Suprapubic skin (tissue), 4 donors: ENCODE measurements at places on chromosomes 6 and 20. TPM values are rescaled to one million over a fixed set of nuclear protein-coding genes. Genes with fewer than 3 reads are reported as not detected.

SAMD5 gene
- total RNA-seq, result 1.0 TPM

SLC17A1 gene
- total RNA-seq, result not detected

SFTA2 gene
- total RNA-seq, result not detected

MAFB gene
- 56.9 TPM for total RNA-seq

ATP9A gene
- 16.8 TPM for total RNA-seq
